ENCODE measurements at places on chromosomes 11 and 22.

DNA sequence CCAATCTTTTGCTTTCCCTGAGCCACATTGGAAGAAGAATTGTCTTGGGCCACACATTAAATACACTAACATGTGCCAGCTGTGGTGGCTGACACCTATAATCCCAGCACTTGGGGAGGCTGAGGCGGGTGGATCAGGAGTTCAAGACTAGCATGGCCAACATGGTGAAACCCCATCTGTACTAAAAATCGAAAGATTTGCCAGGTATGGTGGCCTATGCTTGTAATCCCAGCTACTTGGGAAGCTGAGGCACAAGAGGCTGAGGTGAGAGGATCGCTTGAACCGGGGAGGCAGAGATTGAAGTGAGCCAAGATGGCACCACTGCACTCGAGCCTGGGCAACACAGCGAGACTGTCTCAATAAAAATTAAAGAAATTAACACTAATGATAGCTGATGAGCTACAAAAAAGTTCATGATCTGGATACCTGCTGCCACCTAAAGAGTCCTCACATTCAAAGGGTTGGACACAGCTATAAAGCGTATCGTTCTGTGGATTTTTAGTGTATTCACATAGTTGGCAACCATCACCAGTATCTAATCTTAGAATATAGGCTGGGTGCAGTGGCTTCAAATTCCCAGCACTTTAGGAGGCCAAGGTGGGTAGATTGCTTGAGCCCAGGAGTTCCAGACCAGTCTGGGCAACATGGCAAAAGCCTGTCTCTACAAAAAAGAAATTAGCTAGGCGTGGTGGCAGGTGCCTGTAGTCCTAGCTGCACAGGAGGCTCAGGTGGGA lies 3.4 kb upstream of the LDHC start:
- DNase-seq: no peak

- DNase-seq: no peak
These were observed 31.3 kb upstream of the DRD2 start for GRCh38 chr11:113506461-113506860.

GRCh38 chr11:119340335-119341221 lies at the start of gene C1QTNF5:
TSS of gene C1QTNF5 (minus strand) at chr11:119340883. CDS start at chr11:119340397, 486 bp downstream.
- DNase-seq: no peak

DNA sequence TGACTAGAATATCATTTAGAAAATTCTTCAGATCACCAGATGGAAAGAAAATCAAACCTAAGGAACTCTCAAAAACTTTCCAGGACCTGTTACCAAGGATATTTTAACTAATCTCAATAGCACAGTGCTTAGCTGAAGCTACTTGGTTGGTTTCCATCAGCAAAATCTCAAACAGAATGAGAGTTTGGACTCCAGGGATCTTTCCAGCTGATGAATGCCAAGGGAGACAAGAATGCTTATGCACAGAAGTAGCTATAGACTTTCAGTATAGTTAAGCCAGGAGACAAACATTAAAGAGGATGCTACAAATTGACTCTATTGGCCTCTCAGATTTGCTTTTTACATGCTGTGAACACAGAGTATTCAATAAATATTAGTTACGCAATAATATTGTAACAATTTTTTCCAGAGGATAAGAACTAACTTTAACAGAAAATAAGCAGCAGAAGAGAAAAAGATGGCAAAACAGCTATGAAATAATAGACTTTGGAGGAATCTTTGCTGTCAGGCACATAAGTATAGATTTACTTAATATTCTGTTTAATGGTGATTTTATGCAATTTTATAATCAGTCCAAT lies 331.4 kb downstream of the DLG2 start:
- DNase-seq: no peak

DNA sequence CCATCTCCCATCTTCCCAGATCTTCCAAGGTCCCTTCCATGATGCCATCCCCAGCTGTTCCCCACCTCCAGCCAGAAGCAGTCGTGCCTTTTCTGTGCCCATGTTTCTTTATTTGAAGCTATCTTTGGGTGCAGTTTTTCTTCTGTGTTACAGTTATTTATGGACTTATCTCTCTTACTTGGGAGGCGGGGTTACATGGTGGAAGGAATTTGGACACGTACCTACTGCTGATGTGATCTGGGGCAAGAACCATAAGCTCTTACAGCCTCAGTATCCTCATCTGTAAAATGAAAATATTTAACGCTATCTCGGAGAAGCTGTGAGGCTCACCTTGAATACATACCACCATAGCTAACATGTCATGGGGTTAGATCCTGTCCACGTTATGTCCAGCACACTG lies 98.9 kb downstream of the ZBTB16 start:
- no peak for DNase-seq

GRCh38 chr22:30969532-30970355 lies 679 bp downstream of the TUG1 start:
- DNase-seq: no peak
